A549 treated with GW870086 at 1 μM for 4 hours (cell line): ENCODE measurements at places on chromosomes 1 and 21. TPM values are rescaled to one million over a fixed set of nuclear protein-coding genes. Genes with fewer than 3 reads are reported as not detected.

Gene LY9
- 0.11 to 0.22 TPM (median 0.16 TPM) in 5 replicates for total RNA-seq

Gene AMY2A
- total RNA-seq: not detected in 5 replicates

Gene ANKRD34A
- 0.17 to 0.37 TPM (median 0.21 TPM) in 5 replicates for total RNA-seq

Gene SPRR2F
- total RNA-seq: not detected in 5 replicates

Gene INAVA
- total RNA-seq: 43.6 to 60.0 TPM (median 49.4 TPM) in 5 replicates
